ENCODE measurements at places on chromosomes 5 and 9.
A peak's percentile ranks its signal among the peaks of the same experiment; 100 is the strongest.

GRCh38 chr9:26462213-26462612 is 430.4 kb downstream of the CAAP1 start:
- peak; percentile 69 for DNase-seq

DNA sequence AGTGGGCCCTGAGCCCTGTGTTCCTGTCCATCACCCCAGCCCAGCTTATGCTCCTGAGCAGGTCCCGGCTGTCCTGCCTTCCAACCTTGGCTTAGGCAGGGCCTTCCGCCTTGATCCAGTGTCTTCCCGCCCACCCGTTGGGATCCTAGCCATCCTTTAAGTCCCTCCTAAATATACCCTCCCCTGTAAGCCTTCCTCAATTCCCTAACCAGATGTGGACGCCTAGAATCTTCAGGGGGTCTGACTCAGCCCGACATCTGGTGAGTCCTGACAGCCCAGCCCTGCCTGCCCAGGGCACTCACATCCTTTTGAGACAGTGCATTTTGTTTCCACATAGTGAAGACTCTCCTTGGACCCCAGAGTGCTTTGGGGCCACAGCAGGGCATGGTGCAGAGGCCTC is 23.7 kb downstream of the SLC6A7 start:
- no peak for DNase-seq

- no peak for DNase-seq
Measured at GRCh38 chr5:60334281-60334713, 365.7 kb downstream of the DEPDC1B start.

- peak; percentile 82 for DNase-seq
Measured at GRCh38 chr9:34701769-34702736, 7.9 kb downstream of the CCL21 start.

DNA sequence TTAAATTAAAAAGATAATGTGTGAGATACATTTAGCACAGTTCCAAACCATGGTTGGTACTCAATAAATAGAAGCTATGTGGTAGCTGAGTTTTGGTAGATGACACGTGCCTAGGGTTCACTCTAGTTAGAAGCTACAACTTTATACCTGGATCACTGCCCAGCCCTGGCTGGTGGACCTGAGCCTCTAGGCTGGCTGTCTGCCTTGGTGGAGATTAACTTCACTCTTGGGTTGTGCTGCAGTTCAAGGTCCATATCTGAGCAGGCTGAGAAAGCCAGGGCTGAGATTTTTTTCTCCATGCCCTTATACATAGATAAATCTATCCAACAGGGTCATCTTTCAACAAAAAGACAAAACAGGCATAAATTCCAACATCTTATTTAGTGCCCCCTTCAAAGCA is 44.6 kb upstream of the SPDL1 start:
- no peak for DNase-seq

DNA sequence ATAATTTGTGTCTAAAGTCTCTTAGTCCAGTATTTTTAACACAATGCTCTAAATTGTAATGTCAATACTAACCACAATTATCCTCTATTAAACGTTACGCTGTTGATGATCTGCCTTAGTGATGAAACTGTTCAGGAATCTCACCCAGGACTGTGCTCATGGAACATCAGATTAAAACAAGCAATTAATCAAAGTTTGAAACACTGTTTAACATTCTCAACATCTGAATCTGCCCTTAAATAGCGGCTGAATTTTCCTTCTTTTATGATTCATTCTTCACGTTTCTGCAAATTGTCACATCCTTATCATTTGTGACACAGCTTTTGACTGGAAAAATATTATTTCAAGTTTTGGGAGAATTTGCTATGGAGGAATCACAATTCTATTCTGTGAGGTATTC is 113.8 kb downstream of the MARCHF11 start:
- no peak for DNase-seq

DNA sequence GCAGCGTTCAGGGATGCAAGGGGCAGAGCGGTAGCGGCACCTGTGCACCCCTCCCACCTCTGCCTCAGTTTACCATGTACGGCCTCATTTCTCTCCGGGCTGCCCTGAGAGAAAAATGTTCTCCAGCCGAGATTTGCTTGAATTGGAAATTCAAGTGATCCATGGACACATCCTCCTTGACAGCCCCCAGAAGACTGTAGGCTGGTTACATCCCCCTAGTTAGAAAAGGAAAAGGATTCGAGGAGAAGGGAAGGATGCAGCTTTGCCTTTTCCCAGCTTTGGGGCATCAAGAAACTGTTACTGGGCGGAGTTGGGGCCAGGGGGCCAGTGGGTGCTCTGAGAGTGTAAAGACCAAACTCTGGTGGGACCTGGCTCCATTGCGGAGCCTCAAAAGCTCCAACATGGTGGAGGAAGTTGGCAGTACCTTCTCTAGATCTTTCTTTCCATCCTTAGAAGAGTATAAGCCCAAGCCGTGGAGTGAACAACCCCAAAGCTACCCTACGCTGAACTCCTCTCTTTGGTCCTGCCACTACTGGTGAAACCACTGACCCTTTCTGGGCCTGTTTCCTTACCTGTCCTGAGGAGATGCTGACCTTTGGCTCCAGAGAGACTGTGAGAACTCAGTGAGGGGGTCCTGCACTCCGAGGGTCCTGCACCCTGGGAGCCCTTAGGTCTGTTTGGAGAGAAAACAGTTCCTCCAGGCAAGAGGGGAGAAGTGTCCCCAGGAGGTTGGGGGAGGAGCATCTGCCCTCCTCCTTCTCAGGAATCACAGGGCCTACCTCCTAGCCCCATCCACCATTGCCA is 1.0 kb upstream of the BARX1 start:
- no peak for DNase-seq

GRCh38 chr5:158897444-158898160 is 202.1 kb downstream of the EBF1 start:
- DNase-seq, result no peak

- DNase-seq, result no peak
Measured at GRCh38 chr5:65327582-65327981, 154.1 kb downstream of the ADAMTS6 start.

GRCh38 chr5:172451771-172452197 is 2.5 kb downstream of the SH3PXD2B start:
- no peak for DNase-seq

DNA sequence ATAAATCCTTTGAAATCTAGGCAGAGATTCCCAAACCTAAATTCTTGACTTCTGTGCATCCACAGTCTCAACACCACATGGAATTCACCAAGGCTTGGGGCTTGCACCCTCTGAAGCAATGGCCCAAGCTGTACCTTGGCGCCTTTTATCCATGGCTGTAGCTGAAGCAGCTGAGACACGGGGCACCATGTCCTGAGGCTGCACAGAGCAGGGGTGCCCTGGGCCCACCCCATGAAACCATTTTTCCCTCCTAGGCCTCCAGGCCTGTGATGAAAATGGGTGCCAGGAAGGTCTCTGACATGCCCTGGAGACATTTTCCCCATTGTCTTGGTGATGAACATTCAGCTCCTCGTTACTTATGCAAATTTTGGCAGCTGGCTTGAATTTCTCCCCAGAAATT is 158.6 kb upstream of the NUDT12 start:
- no peak for DNase-seq

- no peak for DNase-seq
Measured at GRCh38 chr5:135150767-135151166, 116.7 kb upstream of the PITX1 start.

DNA sequence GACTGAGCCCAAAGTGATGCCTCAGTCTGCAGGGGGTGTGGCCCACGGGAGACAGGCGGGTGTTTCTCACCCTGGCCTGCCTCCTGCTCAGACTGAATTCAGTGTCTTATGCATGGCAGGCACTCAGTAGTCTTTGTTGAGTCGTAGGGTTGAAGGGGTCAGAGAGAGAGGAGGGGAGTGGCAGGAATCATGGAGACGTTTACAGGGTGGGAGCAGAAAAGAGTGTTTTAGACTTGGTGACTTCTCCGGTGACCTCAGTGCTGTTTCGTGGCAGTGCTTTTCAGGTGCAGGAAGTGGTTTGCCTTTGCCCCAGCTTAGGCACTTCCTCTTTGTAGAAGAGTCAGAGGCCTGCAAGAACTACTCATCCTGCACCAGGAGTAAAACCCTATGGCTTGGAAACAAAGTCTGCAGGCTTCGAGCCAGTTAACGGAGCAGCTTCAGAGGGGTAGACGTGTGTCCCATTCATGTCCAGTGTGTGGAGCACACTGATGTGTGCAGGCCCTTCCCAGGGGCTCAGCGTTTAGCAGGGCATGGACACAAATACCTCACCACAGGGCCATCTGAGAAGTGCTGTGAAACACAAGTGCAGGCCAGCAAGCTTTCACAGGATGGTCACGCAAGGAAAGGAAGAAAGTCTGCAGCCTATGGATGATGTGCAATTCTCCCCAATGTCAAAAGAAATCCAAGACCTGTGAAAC is 24.5 kb upstream of the SEMA4D start:
- no peak for DNase-seq

All from neural progenitor cell (in vitro differentiated cells).